ENCODE measurements at places on chromosomes 3 and 15.

DNA sequence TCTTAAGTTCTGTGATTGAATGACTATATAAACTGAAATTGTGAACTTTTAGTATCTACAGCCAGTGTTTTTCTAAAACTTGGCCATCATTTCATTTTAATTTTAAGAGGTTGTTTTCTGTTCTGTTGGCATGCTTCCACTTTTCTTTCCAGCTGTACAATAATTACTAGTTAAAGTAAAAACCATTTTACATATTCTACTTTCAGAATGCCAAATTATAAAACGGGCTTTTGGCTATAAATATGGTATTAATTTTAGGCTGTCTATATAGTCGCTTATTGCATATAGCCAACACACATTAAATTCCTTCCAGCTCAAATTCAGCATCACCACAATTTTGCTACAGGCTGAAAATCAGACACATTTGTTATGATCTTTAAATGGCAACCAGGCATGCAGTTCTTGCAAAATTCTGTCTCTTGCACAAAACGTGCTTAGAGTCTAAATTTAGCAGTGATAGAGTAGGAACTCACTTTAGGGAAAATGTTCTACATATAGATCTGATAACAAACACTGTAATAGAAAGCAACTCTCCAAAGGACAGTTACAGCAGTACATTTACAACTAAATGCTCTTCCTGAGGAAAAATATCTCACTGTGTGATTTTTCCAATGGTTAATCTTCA, 81.1 kb downstream of the BTD start:
- no peak for DNase-seq

DNA sequence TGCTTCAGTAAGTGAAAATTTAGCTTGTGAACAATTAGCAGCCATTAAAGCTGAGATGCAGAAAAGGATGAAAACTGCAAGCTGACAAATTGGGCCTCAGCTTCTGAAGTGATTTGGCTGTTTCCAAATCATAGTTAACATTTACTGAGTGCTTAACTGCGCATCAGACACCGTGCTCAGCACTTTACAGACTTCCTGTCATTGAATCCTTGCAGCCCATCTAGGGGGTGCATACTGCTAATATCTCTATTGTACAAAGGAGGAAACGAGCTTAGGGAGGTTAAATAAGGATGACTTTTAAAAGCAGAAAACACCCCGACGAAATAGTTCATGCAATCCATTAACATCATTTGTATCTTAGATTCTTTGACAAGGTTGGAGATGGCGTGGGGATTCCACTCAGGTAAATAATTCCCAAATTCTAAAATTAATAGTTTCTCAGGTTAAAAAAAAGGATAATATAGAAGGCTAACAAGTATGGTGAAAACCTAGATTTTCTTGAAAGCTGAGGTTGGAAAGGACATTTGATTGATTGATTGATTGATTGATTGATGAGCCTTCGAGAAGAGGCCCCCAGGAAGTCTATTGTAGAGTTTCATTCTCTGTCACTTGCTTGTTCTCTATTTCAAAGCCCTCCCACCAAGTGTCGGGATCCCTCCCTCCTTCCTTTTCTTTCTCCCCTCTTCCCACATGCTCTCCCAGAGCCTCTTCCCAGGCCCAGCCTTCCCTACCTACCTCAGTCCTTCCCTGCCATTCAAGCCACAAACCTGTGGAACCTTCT, 23.5 kb upstream of the EPHB3 start:
- DNase-seq, result no peak

- DNase-seq, result no peak
Measured at GRCh38 chr15:86337071-86337470, 257.4 kb downstream of the AGBL1 start.

DNA sequence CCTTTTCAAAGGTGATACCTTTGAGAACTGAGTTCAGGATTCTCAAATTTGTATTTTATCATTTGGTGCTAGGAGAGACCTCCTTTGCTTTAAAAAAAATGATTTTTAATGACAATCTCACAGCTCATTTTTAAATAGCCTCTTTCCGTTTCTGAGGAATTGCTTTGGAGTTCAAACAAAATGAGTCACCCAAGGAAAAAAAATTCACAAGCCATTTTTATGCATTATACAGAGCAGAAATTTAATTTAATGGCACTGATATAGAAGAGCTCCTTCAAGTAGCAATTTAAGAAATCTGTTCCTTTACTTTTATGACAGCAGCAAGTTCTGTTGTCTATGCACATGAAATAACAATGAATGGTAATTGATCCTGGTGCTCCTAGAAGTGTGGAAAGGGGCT, 337.9 kb upstream of the KCNMB2 start:
- no peak for DNase-seq

DNA sequence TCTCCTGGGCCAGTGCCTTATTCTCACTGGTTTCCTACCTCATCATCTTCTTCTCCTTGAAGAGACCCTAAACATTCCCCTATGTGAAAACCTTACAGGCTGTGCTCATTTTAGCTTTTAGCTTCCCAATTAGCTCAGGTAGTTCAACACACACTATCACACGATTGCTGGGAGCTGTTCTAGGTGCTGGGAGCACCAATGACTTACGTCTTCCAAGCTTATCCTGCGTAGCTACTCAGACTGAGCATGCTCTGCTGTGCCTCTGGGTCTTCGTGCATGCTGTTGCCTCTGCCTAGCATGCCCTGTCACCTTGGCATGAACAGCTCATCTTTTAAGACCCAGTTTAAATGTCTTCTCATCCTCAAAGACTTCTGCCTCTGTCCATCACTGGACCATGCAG, 55.7 kb upstream of the APEH start:
- no peak for DNase-seq

DNA sequence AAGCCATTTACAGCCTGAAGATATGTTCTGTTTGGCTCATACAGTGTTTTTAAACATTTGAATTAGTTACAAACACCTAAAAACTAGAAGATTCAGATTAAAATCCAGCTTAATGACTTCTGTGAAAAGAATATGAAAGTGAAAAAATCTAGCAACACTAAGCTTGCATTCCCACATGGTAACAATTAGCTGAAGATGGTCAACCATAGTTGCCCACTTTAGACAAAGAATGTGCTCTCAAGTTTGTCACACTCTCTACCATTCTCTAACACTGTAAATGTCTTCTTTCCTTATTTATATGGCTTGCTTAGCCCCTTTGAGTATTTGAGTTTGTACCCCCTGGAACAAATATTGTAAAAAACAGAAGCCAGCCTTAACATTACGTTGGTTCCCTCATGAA, 32.7 kb downstream of the HDGFL3 start:
- DNase-seq, result no peak

GRCh38 chr15:35546511-35547381, 781 bp upstream of the DPH6 start:
- DNase-seq, result no peak

Measured in CD4-positive, alpha-beta T cell treated with Interleukin-15 for 4 hours (primary cell).